GM12892 (cell line): ENCODE measurements at places on chromosomes 4 and X.

DNA sequence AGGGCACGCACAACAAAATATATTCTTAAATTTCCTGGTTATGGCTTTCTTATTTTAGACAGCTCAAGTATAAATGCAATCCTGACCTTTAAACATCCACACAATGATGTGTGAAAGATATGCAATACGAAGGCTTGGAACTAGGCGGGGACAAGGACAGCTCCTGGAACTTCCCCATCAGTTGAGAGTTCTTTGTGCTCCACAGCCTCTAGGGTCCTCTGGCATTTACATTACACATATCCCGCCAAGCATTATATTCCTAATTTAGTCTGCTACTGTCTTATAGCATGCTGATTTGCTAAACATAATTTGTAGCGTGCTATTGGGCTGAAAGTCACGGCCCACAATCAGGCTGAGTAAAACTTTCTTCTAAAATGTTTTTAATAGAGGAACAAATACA lies 74.4 kb downstream of the FTHL17 start:
- DNase-seq: no peak

- no peak for DNase-seq
Measured at GRCh38 chr4:140686796-140687195, 69.4 kb downstream of the TBC1D9 start.

DNA sequence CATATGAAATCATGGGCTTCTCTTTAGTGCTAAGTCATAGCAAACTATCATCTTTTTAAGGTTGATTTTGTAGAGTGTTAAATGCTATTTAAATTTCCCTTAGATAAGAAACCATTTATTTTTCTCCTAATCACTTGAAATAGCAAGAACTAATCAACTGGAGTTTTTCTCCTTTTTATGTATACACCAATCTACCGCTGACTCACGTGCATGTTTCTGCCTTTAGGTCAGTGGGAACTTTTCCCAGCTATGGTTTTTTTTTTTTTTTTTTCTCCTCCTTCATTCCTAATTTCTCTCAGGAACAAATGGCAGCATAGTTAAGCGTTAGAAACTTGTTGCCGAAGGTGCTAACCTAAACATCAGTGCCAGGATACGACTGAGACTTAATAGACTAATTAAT lies 176.4 kb downstream of the BMPR1B start:
- no peak for DNase-seq

DNA sequence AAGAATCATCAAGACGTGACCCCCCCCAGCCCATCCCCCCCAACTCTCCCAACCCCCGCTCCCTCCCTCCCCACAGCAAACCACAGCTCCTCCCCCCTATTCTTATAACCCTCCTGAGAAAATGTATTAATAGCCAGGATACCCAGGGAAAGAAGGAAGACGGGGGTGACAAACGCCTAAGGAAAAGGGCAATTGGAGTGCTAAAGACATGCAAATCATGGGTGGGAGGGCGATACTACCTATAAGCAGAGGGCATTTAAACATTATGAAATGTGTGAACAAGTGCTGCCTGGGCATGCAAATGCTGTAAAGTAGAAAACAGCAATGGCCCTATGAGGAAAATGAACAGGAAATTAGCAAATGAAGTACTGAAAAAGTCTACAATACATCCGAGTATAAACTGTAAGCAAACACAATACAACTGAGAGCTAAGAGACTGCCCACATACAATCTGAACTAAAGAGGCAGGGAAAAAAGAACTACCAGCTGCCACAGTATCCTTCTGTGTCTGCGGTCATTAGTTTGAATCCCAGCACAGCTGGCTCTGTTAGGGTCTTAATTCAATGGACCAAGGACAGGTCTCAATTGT lies 2.4 kb downstream of the CXXC4 start:
- no peak for DNase-seq

DNA sequence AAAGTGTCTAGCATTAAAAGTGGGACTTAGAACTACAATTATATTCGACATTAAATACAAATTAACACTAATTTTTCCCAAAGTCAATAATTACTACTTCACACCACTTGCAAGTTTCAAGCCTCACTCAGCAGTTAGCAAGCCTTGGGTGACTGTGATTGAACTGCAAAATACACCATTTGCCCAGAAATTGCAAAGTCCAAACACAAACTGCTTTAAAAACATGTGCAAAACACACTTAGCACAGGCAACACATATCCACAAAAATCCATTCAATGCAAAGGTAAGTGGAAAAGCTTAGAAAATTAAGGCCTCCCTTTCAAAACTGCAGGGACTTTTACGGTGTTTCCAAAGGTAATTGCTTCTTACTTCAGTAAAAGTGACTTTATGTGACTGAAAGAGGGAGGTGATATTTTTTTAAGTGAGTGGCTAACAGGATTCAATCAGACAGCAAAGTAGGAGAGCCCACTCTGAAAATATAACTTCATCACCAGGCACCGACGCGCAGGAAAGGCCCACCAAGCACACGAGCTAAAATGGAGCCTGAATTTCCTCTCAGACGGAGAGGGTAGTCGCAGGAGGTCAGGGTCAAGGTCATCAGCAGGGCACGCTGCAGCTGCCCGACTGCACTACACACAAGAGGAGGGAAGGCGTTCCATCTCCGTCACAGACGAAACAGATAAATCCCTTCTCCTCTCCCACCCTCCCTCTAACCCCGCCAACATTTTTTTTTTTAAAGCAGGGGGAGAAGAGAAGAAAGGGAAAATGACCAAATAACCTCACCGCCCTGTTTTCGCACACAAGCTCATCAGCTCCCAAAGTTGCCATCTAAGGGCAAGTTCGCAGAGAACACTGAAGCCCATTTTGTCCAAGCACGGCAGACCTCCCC lies 3.1 kb downstream of the ZNF827 start:
- peak; percentile 38 for DNase-seq

- DNase-seq: no peak
Measured at GRCh38 chrX:153750127-153750774, 13.8 kb upstream of the PLXNB3 start.

GRCh38 chr4:87053802-87054767 lies 119.3 kb downstream of the AFF1 start:
- no peak for DNase-seq

- DNase-seq: no peak
Measured at GRCh38 chr4:122898370-122899150, 23.8 kb downstream of the NUDT6 start.

DNA sequence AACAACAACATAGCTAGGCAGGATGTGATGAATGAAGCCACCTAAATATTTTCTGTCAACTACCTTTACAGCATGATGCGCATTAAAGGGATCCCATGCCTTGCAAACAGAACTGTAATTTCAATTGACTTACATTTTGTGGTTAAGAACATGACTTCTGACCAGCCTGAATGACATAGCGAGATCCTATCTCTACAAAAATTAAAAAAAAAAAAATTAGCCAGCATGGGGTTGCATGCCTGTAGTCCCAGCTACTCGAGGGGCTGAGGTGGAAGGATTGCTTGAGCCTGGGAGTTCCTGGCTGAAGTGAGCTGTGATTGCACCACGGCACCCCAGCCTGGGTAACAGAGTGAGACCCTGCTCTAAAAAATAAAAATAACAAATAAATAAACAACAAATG lies 680.6 kb downstream of the IQCM start:
- DNase-seq: no peak
